K562 (cell line): ENCODE measurements at places on chromosomes 2 and 18.

DNA sequence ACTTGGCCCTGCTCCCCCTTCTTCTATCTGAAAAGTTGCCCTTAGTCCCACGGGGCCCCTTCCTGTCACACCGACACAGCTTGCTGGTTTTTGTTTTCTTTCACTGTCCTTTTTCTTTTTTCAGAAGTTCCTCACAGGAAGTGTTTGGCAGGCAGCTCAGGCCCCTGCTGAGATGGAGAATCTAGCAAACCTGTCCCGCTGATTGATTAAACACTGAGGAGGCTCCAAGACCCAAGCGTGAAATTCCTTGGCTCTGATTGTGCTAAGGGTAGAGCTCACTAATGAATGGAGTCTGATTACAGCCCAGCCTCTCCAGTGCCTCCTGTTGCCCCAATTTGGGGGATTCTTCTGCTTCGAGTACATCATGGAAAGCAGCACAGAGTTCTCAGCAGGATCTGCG lies 365.9 kb upstream of the MEX3C start:
- DNase-seq, result no peak

GRCh38 chr2:39546937-39547336 lies 109.9 kb upstream of the MAP4K3 start:
- no peak for DNase-seq

DNA sequence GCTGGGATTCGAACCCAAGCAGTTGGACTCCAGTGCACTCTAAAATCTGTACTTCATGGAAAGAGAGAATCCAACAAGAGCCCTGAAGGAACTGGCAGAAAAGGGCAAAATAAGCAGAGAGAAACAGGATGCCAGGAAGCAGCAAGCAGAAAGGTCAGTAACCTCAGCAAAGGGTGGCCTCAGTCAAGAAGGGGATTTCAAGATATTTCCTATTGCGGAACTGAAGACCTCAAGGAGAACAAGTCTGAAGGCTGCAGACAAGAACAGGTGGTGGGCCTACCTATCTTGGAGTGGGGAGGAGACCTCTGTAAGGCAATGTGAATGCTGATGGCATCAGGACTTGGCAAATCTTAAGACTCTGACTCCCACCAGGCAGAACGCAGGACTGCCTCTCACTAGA lies 20.1 kb upstream of the MREG start:
- no peak for DNase-seq

DNA sequence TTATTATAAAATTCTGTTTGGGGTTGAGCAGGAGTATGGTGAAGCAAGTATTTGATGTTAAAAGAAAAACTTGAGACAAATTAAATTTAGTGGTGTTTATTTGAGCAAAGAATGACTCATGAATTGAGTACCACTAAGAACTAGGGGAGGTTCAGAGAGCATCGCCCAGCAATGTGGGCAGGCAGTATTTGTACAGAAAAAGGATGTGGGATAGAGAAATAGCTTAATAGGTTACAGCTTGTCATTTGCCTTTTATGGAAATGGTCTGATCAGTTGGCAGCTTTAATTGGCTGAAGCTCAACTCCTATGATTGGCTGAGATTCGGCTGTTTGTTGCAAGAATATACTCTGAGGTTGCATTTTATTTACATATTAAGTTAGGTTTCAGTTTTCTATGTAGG lies 68.2 kb downstream of the LRATD1 start:
- DNase-seq, result no peak

- DNase-seq, result no peak
Observed at GRCh38 chr2:96553176-96553956, 16.8 kb downstream of the ARID5A start.

- no peak for DNase-seq
Observed at GRCh38 chr2:172922306-172922705, 153.3 kb upstream of the MAP3K20 start.

DNA sequence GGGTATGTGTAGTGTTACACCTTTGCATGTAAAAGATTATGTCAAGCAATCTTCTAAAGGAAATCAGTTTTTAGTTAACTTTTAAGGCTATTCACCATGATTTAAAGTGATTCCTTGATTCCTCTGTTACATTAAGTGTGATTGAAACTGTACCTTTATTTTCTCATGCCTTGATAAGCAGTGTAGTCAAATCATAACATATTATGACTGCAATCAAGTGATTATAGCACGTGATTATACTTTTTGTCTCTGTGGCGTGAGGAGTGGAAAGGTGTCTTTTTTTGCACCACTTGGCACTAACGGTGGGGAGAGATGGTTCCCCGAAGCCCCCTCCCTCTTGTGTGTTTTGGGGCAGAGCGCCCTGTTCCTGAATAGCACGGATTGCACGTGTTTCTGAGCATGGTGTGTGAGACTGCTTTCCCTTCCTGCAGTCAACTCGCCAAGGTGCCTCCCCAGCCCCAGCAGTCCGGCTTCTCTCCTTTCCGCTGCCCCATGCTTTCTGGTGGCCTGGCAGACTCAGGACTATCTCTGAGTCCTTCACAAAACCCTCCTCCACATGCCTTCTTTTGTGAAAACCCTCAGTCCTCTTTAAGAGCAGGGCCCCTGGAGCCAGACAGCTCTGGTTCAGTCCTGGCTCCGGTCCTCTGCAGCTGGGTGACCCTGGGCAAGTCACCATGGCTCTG lies 68.4 kb downstream of the AGAP1 start:
- DNase-seq, result no peak

GRCh38 chr2:208619993-208620392 lies 213.4 kb downstream of the PTH2R start:
- peak; percentile 36 for DNase-seq
